Fibroblast of lung (primary cell): ENCODE measurements at places on chromosomes 12 and 14. TPM values are rescaled to one million over a fixed set of nuclear protein-coding genes. Genes with fewer than 3 reads are reported as not detected.

PMCH gene
- not detected in 2 replicates for polyA plus RNA-seq

KRT73 gene
- not detected in 2 replicates for polyA plus RNA-seq

NTS gene
- polyA plus RNA-seq, result 0.28 TPM in 1 of 2 replicates, not detected in the other

KERA gene
- not detected in 2 replicates for polyA plus RNA-seq

RAD9B gene
- 0.40 and 0.53 TPM in 2 replicates for polyA plus RNA-seq

SCNN1A gene
- polyA plus RNA-seq, result 0.05 and 0.08 TPM in 2 replicates

DNA sequence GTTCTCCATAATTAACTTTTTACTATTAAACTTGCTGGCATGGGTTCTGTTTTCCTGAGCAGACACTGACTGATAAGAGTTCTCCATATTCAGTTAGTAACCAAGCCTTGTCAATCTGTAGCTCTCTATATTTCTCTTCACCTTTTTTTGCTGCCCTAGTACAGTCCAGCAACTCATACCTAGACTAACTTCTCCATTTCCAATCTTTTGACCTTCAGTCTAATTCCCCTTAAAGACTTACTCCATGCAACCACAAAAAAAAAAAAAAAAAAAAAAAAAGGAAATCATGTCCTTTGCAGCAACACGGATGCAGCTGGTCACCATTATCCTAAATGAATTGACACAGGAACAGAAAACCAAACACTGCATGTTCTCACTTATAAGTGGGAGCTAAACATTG, 125.7 kb upstream of the KRAS start:
- H3K4me1 ChIP-seq, result peaks cover 2% of the 10 kb centered on the region
- H3K4me3 ChIP-seq, result no peak overlapping the region
- H3K36me3 ChIP-seq, result no peaks in the 10 kb centered on the region
- no peak for DNase-seq

GRCh38 chr12:103640410-103640809, 53.3 kb downstream of the STAB2 start:
- H3K27ac ChIP-seq, result no peak overlapping the region
- H3K4me1 ChIP-seq, result no peaks in the 10 kb centered on the region
- H3K4me3 ChIP-seq, result no peak overlapping the region
- H3K27me3 ChIP-seq, result no peaks in the 10 kb centered on the region
- H3K36me3 ChIP-seq, result no peaks in the 10 kb centered on the region

DNA sequence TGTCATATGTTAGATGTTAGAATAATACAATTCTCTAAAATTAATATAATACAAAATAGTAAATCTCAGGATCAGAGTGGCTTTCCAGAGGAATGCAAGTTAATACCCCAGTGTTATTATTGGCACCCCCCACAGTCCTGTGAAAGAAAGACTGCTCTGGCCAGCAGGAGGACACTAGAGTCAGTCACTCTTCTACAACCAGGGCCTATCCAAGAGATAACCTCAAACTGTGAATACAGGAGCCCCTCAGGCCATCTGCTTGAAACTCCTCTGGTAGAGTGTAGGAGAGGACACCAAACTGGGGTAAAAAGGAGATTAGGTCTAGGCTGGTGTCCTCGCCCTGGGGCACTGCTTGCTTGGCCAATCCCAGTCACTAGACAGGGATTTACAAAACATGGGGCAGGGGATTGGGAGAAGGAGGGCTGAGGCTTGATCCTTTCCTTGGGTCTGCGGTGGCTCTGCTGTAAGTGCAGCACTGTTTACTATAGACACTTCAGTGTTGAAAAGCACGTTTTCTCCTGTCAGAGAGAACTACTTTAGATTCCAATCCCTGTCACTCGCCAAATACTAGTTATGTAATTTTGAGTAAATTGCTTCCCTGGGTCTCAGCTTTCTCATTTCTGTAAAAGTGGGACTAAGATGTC, 44.5 kb upstream of the PTPRR start:
- no peaks in the 10 kb centered on the region for H3K27me3 ChIP-seq
- no peaks in the 10 kb centered on the region for H3K4me1 ChIP-seq
- no peak for DNase-seq
- H3K36me3 ChIP-seq, result no peaks in the 10 kb centered on the region
- no peak overlapping the region for H3K4me3 ChIP-seq

GRCh38 chr12:1638203-1638602, 9.2 kb downstream of the WNT5B start:
- no peak overlapping the region for H3K4me3 ChIP-seq
- no peak for DNase-seq
- H3K4me1 ChIP-seq, result no peaks in the 10 kb centered on the region
- H3K36me3 ChIP-seq, result peaks cover 5% of the 10 kb centered on the region
- no peak overlapping the region for H3K27ac ChIP-seq
- H3K27me3 ChIP-seq, result no peaks in the 10 kb centered on the region

DNA sequence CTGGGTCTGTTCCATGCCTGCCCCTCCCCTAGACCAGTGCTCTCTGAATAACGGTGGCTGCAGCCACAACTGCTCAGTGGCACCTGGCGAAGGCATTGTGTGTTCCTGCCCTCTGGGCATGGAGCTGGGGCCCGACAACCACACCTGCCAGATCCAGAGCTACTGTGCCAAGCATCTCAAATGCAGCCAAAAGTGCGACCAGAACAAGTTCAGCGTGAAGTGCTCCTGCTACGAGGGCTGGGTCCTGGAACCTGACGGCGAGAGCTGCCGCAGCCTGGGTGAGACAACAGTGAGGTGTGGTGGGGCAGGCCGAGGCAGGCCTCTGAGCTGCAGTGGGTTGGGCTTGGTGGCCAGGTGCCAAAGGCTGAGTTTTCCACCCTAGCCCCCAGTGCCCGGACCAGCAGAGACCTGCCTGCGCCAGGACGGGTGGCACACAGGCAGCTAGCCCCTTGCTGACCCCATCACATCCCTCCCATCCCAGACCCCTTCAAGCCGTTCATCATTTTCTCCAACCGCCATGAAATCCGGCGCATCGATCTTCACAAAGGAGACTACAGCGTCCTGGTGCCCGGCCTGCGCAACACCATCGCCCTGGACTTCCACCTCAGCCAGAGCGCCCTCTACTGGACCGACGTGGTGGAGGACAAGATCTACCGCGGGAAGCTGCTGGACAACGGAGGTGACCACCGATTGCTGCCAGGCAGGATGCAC, 28.2 kb upstream of the LRP1-AS start:
- peaks cover 14% of the 10 kb centered on the region for H3K4me1 ChIP-seq
- peaks cover 71% of the 10 kb centered on the region for H3K36me3 ChIP-seq
- H3K27ac ChIP-seq, result no peak overlapping the region
- no peak overlapping the region for H3K4me3 ChIP-seq
- peak; percentile 79 for DNase-seq

- no peaks in the 10 kb centered on the region for H3K27me3 ChIP-seq
- no peak overlapping the region for H3K4me3 ChIP-seq
- peaks cover 18% of the 10 kb centered on the region for H3K4me1 ChIP-seq
- no peak for DNase-seq
Observed at GRCh38 chr14:94046696-94047250, 20.6 kb downstream of the OTUB2 start.

- no peak for DNase-seq
- H3K27me3 ChIP-seq, result no peaks in the 10 kb centered on the region
- H3K27ac ChIP-seq, result no peak overlapping the region
- no peaks in the 10 kb centered on the region for H3K4me1 ChIP-seq
- no peak overlapping the region for H3K4me3 ChIP-seq
- no peaks in the 10 kb centered on the region for H3K36me3 ChIP-seq
Observed at GRCh38 chr12:100156731-100157426, 14.2 kb upstream of the BLTP3B start.

DNA sequence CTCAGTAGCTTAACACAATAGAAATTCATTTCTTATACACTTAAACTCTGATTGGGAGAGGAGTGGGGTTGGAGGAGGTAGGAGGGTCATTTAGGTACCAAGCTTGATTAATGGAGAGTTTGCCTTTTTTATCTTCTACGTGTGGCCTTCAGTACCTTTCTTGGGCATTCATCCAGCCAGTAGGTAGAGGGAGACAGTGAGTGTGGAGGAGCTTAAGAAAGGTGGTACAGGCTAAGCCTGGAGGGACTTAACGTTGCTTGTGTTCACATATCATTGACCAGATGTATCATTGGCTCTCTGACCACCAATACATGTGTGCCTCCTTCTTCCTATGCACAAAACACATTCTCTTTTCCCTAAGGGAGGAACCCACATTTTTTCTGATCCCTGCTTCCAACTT, 232.9 kb upstream of the CRY1 start:
- no peaks in the 10 kb centered on the region for H3K36me3 ChIP-seq
- no peaks in the 10 kb centered on the region for H3K4me1 ChIP-seq
- no peak overlapping the region for H3K27ac ChIP-seq
- no peak for DNase-seq
- H3K27me3 ChIP-seq, result no peaks in the 10 kb centered on the region
- H3K4me3 ChIP-seq, result no peak overlapping the region

GRCh38 chr14:90720336-90720735, 95.9 kb downstream of the TTC7B start:
- DNase-seq, result no peak
- H3K27ac ChIP-seq, result no peak overlapping the region
- no peaks in the 10 kb centered on the region for H3K36me3 ChIP-seq
- H3K4me1 ChIP-seq, result no peaks in the 10 kb centered on the region

DNA sequence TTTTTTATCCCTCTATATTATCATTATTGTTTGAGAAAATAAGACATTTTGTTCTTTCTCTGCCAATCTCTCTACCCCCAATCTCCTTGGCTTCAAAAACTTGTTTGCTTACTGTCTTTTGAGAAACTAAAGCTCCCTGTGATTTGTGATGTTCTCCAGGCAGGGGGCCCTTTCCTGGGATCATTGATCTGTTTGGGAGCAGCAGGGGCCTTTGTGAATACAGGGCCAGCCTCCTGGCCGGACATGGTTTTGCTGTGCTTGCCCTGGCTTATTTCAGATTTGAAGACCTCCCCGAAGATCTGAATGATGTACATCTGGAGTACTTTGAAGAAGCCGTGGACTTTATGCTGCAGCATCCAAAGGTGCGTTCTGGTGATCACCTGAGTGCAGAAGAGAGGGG, 4.5 kb downstream of the ACOT6 start:
- no peak overlapping the region for H3K4me3 ChIP-seq
- no peaks in the 10 kb centered on the region for H3K4me1 ChIP-seq
- no peaks in the 10 kb centered on the region for H3K27me3 ChIP-seq
- no peak overlapping the region for H3K27ac ChIP-seq
- no peak for DNase-seq

DNA sequence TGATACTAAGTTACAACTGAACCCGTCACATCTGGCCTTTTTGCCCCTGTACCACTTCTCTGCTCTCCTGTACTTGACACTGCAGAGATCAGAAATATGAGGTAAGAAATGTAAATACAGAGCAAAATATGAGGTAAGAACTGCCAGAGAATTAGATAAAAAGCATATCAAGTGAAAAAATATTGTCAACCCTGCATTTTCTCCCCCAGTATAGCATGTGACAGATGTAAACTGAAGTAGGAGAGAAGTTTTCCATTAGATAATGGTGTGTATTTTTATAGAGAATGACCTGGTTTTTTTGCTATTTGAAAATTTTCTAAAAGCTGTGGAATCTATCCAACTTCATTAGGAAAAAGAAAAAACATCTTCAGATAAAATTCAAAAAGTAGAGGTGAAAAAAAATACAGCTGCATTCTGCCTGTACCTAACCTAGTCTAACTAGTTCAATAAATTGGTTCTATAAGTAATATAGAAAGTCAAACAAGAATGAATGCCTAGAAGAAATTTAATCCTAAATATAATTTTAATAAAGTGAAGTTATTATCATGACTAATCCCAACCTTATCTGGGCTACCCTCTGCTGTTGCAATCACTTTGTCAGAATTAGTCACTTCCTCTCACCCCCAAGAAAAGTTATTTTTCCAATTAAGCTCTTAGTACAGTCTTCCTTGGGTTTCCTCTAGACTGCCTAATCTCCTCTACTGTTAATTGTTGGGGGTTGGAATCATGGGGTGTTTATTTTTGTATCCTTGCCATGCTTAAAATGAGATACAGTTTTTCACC, 210.0 kb downstream of the RASSF9 start:
- H3K4me3 ChIP-seq, result no peak overlapping the region
- peak; percentile 89 for DNase-seq
- no peaks in the 10 kb centered on the region for H3K36me3 ChIP-seq

DNA sequence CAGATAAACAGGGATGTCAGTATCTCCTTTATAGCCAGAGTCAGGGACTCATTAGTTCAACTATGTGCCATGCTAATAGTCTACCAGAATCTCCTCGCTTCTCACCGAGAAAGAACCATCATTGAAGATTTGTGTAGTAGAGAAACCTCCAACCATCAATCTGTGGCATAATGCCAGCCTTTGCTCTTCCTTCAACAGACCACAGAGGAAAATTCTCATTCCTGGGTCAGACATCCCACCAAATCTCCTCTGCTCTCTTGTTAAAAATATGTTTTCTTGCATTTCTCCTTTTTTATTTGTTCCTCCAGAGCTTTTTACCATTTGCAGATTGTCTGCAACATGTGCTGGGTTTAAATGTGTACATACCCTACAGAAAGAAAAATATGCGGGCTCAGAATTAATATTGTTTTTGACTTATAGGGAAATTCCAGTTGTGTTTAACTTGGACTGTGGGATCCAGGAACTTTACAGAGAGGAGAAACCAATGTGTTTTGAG, 64.9 kb downstream of the LLPH start:
- H3K27me3 ChIP-seq, result no peaks in the 10 kb centered on the region
- peak; percentile 60 for DNase-seq
- peaks cover 11% of the 10 kb centered on the region for H3K4me1 ChIP-seq
- no peak overlapping the region for H3K4me3 ChIP-seq

GRCh38 chr14:34688470-34689206, 25.8 kb downstream of the CFL2 start:
- no peaks in the 10 kb centered on the region for H3K36me3 ChIP-seq
- no peaks in the 10 kb centered on the region for H3K27me3 ChIP-seq
- no peak overlapping the region for H3K4me3 ChIP-seq
- H3K27ac ChIP-seq, result no peak overlapping the region
- no peak for DNase-seq
- no peaks in the 10 kb centered on the region for H3K4me1 ChIP-seq

DNA sequence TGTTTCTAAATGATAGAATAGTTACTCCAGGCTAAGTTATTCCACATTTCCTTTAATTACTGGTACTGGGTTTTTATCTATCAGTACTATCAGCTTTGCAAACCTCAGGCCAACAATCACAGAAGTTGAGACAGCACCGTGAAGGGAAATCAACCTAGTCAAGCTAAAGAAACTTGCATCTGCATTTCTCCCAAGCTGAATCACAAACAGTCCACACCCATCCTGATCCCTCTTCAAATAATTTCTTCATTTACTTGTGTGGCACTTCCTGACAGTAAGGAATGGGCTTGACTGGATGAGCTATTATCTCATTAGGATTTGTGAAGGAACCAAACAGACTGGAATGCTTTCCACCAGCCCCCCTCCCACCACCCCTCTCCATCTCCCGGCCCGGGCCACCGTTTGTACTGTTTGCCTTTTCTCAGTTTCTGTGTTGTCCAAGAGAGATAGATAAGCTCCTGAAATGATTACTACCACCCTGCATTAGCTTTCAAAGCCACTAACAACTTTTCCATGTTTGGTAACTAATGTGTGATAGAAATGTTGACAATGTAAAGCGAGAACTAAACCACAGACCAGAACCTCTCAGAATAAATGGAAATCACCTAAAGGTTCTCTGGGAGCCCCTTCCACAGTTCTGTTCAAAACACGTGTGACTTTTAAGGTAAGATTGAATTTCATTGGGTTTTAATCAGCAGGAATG, 236.3 kb downstream of the SLC25A21 start:
- no peaks in the 10 kb centered on the region for H3K4me1 ChIP-seq
- H3K27ac ChIP-seq, result no peak overlapping the region
- no peaks in the 10 kb centered on the region for H3K36me3 ChIP-seq
- no peak overlapping the region for H3K4me3 ChIP-seq
- H3K27me3 ChIP-seq, result no peaks in the 10 kb centered on the region
- peak; percentile 56 for DNase-seq
